ENCODE measurements at places on chromosomes 6 and 20.

DNA sequence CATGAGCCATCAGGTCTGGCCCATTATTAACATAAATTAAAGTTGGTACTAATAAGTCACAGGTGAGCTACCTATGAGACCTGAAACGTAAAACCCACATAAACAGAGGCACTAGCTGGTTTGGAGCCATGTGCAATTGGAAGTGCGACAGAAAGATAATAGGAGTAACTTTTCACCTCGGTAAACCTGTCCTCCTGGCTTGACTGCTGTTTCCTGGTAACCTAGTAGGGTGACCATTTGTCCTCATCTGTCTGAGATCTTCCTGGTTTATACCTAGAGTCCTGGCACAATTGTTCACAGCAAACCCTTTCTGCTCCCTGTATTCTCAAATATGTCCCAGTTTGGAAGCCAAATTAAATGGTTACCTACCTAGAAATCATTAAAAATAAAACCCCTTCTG lies 7.4 kb downstream of the TBC1D20 start:
- no peak for ATAC-seq

GRCh38 chr20:50598074-50598473 lies 87.9 kb downstream of the PTPN1 start:
- ATAC-seq = no peak

DNA sequence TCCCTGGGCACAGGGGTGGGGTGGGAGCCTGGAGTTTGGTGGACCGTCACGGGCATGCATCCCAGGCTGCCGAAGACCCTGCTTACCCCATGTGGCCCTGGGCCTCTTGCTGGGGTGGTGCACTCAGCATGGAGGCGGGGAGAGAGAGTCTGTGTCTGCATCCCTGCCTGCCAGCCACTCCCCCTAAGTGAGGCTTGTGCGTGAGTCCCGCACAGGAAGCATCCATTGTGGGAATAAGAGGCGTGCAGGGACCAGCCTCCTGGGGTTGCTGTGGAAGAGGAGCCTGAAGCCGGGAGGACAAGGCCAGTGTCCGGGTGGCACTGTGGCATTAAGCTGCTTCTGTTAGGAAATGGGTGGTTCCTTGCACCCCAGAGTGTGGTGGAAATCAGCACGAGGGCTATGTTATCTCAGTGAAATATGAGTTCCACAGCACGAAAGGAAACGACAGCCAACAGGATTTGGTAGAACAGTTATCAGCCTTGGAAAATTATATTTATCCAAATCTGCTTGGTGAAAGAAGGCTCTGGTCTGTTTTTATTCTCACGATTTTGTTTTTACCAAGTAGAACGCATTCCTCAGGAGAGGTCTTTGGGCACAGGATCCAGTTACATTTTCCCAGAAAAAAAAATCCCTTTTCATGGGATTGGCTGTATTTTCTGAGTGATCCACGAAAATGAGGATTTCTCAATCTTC lies 35.7 kb downstream of the CDH4 start:
- ATAC-seq = no peak

GRCh38 chr6:3561725-3562124 lies 104.9 kb upstream of the SLC22A23 start:
- no peak for ATAC-seq

GRCh38 chr20:34420146-34420545 lies 57.1 kb downstream of the ITCH start:
- ATAC-seq = no peak

GRCh38 chr6:73636048-73636447 lies 17.7 kb downstream of the SLC17A5 start:
- ATAC-seq = no peak

- ATAC-seq = no peak
These were observed 224.8 kb downstream of the KHDC1L start for GRCh38 chr6:73000460-73000859.

GRCh38 chr20:36744764-36745191 lies 1.1 kb downstream of the NDRG3 start:
- ATAC-seq = no peak

DNA sequence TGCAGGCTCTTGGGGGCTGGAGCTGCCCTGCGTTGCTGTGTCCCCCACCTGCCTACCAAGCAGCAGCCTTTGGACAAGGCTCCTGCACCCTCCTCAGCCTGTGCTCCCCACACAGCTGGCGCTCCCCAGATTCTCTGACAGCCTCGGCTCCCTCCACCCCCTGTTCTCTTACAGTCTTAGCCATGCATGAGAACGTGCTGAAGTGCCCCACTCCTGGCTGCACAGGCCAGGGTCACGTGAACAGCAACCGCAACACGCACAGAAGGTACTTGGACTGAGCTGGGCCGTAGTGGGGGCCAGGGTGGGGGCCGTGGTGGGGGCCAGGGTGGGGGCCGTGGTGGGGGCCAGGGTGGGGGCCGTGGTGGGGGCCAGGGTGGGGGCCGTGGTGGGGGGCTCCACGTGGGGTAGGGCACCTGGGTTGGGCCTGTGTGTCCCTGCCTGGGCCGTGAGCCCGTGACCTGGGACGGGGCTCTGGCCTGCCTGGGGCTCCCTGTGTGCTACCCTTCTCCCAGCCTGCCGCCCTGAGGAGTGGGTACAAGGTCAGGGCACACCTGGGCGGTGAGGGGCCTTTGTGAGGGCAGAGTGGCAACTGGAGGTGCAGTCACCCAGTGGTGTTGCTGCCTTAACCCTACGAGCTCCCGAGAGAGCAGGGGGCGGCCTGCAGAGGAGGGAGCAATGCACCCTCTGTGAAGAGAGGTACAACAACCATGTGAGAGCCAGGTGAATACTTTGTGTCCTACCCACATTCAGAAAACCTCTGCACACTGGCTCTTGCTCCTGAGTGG lies 43.5 kb upstream of the PCMTD2 start:
- ATAC-seq = no peak

DNA sequence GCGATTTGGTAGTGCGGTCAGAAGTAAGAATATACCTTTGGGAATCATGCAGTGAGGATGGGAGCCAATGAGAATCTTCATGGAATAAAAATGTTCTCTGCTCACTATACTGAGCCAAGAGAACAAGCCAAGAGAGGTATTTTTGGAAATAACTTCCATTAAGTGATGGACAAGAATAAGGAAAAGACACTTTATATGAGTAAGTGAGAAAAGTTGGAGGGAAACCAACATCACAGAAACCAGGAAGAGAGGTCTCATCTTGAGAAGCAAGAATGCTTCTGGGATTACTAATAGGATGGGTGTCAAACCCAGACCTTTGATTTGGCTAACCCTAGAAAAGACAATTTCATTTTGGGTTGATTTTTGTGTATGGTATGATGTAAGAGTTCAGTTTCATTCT lies 181.2 kb upstream of the JAG1 start:
- no peak for ATAC-seq

DNA sequence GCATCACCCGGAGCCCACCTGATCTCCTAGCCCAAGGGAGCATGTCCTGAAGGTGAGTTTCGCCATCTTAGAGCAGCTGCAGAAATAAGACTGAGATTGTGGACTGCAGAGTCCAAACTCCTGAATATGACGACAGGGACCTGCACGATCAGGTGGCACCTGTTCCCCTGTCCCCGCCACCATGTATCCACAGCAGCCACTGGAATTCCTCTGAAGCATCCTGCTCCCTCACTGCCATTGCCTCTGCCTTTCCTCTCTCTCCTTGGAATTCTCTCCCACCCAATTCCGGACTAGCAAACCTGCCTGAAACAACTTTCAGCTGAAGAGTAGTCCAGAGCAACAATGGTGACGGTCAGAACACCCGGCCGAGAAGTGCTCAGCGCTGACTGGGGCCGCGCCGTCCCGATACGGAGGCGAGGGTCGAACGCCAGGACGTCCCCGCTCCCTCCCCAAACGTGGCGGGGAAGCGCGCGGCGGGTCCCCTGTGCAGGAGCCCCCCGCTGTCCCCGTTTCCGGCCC lies 694 bp upstream of the FAM120B start:
- no peak for ATAC-seq

DNA sequence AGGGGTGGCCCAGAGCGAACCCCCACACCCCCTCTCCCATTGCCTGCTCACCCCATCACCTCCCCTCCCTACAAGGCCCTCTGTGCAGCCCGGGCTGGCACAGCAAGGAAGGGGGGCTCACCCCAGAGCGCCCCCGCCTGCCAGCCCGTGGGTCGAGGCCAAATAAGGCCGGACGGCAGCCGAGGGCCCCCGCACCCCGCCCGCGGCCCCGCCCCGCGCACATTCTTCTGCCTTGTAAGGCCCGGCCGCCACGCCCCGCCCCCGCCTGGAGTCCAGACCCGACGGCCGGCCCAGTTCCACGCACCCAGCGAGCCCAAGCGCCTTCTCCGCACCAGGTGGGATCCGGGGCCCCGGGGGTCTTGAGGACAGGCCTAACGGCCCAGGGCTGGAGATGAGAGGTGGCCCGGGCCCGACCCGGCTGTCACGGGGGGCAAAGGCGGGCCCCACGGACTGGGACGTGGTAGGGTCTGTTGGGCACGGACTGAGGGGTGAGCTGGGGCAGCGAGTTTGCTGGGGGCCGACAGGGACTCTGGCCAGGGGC lies at the start of gene MYL9:
TSS of gene MYL9 (plus strand) at position 293 of the 541 bp plus-strand sequence. CDS start 3,366 bp downstream, outside the sequence.
- ATAC-seq = peak; percentile 62

- ATAC-seq = no peak
These were observed 84.2 kb downstream of the THEMIS start for GRCh38 chr6:127816643-127817042.

- ATAC-seq = peak; percentile 17
These were observed 16.1 kb upstream of the CCN6 start for GRCh38 chr6:112037783-112038216.

- no peak for ATAC-seq
These were observed 117.0 kb downstream of the TFAP2A start for GRCh38 chr6:10297832-10298231.

DNA sequence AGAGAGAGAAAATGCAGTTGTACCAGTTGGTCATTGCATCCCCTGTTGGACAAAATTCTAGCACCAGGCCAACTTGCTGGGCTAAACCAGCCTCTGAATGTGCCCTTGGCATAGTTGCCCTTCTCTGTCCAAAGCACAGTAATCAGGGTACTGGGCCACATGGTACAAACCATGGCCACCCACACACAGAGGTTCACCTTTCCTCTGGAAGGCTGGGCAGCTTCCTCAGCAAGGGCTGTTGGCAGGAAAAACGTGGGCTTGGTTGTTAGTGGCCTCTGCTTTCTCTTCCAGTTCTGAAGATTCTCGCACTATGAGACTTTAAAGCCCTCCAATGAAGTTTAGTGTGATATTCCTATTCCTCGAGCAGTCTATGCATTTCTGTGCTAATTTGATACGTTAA lies 706 bp downstream of the DDO start:
- no peak for ATAC-seq

DNA sequence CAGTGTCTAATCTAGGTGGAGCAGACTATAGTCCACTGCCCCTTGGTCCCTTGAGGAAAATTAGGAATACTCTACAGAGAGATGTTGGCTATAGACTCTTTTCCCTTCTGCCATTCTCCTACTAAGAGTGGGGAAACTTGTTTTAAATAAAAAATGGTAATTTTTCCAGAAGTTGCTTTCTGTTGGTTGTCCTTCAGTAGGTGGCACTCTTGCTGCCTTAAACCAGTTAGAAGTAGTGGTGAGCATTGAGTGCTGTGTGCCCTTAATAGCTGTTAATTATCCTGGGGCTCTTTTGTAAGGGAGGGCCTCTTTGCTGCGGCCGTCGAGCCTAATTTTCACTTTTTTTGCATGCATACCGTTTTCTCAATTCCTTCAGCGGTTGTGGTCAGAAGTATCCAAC lies 2.8 kb downstream of the CMTR1 start:
- no peak for ATAC-seq

DNA sequence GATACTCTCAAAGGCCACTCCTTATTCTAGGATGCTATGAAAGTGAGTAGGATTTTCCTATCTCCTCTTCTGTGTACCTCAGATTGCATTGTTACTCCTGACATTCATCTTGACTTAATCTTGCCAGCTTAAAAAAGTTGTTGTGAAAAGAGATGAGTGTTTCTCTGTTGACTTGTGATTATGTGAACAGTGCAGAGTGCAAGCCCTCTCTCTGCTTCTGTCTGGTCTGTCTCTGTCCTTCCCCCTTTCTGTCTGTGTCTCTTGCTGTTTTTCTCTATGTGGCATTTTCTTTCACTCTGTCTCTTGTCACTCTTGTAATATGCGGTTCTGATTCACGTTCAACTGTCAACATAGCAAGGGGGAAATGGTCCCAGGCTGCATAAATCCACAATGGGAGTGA lies 306.6 kb downstream of the FARS2 start:
- ATAC-seq = peak; percentile 24

DNA sequence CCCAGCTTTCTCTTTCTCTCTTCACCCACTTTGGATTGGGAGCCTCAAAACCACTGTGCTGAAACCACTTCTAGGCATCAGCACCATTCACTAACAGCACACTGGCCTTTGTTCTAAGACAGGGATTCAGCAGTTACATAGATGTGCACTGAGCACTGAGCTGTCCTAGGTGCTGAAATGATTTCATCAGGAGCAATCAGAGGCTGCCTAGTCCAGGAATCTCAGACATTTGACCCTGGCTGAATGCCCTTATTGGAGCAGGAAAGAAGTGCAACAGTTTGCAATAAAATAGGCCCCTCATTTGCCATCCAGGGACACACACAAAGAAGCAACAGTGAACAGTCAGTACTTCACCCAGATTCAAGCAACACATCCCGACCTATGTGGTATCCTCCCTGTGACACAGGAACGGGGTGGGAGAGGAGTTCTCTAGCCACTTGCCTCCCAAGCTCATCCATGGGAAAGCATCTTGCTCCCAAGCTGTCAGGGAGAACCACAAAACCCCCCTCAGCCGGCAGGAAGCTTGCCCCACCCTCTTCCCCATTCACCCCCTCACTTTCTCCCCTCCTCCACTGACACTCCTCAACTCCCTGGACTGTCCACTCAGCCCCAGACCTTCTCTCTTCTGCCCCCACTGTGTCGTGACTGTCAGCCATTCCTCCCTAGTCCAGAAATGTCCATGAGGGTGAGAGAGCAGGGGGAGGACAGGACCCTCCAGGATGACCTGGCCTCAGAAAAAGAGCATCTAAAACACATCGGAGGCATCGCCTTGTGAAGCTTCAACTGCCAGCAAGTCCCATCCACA lies 304.4 kb downstream of the PREX1 start:
- ATAC-seq = no peak

DNA sequence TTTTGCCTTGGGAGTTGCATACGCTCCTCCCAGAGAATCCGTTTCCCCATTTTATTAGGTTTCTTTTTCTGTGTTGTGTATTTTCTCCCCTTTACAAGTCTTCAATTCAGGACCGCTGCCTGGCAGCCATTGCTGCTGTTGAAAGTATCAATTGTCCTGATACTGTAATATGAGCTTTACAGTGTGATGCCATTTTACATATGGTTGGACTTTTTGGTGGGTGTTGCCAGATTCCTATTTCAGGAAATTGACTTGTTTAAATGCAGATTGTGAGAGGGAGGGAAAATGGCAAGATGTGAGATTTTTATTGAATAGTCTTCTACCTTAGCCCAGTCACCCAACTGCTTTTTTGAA lies 1.2 kb downstream of the PANK2 start:
- ATAC-seq = no peak

GRCh38 chr20:17835240-17835933 lies 133.2 kb downstream of the SNX5 start:
- no peak for ATAC-seq

GRCh38 chr20:25247000-25247517 lies 826 bp upstream of the PYGB start:
- peak; percentile 3 for ATAC-seq

DNA sequence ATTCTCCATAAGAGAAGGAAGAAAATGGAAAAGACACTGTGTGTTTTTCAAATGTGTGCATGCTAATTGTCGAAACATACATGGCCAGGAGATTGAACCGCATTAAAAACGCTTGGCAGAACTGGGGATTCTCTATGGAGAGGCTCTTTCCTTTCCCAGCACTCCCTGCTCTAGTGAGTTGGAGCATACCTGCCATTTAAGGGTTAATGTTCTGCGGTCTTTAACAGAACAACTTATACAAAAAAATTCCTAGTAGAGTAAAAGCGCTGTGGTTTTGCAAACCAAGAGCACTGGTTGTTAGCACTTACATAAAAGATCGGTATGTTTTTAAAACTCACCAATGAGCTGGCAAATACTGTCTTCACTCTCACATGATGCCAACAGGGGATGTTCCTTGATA lies 1.5 kb downstream of the TAGAP start:
- no peak for ATAC-seq
